ENCODE measurements at places on chromosomes 4 and X.

DNA sequence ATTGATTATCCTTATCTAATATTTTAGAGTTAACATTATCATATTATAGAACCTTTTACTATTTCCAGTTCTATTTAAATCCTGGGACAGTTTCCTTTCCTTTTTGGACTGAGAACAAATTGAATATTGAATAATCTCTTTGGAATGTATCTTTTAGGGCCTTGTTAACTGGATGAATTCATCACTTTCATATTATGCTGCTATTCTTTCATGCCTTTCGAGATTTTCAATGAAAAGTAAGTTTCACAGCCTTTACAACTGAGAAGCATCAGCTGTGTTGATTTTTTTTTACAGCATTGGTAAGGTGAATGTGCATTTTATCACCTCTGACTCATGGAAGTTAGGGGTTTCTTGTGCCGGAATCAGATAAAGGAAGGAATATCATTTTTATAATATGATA lies 39.6 kb downstream of the PDLIM5 start:
- no peak for DNase-seq

GRCh38 chrX:115616943-115617563 lies 56.1 kb downstream of the PLS3 start:
- peak; percentile 17 for DNase-seq

GRCh38 chr4:73609706-73610105 lies 10.5 kb downstream of the RASSF6 start:
- DNase-seq, result no peak

- DNase-seq, result no peak
Observed at GRCh38 chr4:113020966-113021365, 28.5 kb upstream of the ANK2 start.

DNA sequence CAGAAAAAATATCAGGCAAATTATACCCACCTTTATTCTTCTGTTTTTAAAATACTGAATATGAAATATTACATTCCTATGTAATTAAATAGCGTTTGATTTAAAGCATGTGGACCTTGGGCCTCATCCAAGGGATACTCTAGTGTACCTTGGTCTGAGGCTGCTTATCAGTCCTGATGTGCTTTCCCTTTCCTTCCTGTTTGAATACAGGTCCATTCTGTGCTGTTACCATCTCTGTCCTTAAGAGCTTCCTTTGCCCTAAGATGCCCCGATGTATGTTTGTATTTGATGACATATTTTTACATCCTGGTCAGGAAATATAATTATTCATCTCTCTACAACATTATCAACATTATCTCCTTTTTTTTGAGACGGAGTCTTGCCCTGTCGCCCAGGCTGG lies 24.1 kb downstream of the FAT4 start:
- no peak for DNase-seq

DNA sequence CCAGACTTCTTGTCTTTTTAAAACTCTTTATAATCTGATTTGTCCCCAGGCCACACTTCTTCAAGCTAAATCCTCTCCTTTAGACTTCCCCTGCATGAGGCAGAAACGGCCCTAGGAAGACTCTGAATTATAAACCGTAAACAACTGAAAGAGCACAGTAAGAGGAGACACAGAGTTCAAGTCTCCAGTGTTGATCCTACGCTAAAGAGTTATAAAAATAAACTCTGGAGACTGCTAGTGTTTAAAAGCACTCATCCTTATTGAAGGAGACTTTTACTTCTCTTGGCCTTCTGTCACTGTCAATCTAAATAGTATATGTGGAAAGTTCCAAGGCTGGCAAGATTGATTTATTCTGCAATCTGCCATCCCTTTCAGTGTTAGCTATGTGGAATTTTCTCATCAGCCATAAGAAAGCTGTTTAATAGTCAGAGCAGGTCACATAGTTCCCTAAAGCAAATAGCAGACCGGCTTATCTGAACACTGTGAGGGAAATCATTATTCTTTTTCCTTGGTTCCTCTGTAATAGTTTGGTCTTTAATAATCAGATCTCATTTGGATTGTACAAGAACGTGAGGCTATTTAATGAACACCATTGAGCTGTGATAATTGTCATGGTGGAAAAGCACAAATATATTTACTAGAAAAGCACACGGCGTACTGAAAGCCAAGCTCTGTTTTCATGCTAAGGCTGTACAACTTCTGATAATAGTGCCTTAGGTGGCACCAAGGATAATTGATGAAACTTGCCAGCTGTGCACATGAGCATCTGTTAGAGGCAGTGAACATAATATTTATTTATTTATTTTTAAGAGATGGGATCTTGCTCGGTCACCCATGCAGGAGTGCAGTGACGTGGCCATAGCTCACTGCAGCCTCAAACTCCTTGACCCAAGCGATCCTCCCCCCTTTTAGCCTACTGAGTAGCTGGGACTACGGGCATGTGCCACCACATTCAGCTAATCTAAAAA lies 157.7 kb downstream of the CEP135 start:
- DNase-seq, result no peak

DNA sequence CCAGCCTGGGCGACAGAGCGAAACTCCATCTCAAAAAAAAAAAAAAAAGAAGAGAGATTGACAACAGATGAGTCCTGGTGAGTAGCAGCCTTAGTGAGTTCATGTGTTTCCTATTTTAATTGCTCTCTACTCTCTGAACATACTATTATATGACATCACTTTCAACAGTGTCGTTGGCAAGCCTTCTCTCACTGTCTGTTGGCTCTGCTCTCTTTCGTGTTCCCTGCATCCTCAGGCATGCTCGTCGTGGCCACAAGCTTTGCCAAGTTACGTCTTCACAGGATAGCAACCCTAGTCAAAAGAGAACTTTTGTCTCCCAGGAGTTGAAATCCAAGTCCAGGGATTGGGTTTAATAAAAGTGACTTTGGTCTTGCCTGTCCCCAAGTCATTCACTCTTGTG lies 117.1 kb upstream of the EGFL6 start:
- no peak for DNase-seq

DNA sequence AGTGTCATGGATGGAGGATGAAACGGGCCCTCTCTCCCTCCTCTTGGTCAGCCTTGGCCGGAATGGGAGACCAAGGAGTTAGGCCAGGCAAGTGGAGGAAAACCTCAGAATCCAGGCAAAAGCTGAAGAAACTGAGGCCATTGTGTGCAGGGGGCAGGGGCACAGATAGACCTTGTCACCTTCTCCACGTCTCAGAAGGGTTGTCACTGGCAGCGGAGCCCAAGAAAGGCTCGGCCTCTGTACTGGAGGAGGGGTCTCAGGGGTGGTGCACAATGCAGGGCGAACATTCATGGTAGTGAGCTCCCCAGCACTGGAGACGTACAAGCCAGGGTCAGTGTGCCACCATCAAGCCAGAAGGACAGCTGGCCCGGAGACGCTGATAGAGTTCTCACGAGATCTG lies 139.5 kb downstream of the CPZ start:
- no peak for DNase-seq

- DNase-seq, result no peak
Observed at GRCh38 chr4:75950213-75950815, 9.5 kb upstream of the NAAA start.

DNA sequence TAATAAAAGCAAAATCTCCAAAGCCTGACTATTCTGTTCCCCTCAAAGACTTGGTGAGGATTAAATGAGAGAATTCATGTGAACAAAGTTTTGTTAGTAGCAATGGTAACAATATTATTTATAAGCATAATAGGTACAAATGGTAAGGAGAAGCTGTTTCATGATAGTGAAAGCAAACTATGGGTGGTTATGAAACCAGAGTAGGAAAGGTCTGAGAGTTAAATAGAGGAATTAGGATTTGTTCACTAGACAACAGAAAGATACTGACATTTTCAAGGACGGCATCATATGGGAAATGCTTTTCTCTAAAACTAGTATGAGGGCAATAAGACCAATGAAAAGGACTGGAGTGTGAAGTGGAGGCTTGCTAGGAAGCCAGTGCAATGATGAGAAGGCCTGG lies 128.6 kb upstream of the FTHL17 start:
- DNase-seq, result no peak

DNA sequence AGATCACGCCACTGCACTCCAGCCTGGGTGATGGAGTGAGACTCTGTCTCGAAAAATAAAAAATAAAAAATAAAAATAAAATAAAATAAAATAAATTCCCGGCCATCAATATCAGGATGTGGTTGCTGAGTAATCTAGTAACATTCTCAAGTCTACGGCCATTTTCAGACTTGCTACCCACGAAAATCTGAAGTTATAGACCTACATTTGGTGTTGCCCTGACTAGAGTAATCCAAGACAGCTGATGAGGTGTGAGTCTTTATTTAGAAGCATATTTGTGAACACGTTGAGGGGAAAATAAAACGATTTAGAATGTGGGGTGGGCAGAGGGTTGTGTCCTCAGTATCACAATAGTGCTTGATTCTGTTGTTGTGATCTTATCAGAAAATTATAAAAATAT lies 130.2 kb upstream of the MID1 start:
- DNase-seq, result no peak

- no peak for DNase-seq
Observed at GRCh38 chr4:187467224-187467623, 528.3 kb upstream of the ZFP42 start.

GRCh38 chr4:41124916-41125548 lies 89.3 kb downstream of the APBB2 start:
- no peak for DNase-seq

- DNase-seq, result no peak
Observed at GRCh38 chrX:154082396-154083125, 15.0 kb downstream of the MECP2 start.

- DNase-seq, result no peak
Observed at GRCh38 chr4:152485726-152486276, 50.1 kb downstream of the FBXW7 start.

DNA sequence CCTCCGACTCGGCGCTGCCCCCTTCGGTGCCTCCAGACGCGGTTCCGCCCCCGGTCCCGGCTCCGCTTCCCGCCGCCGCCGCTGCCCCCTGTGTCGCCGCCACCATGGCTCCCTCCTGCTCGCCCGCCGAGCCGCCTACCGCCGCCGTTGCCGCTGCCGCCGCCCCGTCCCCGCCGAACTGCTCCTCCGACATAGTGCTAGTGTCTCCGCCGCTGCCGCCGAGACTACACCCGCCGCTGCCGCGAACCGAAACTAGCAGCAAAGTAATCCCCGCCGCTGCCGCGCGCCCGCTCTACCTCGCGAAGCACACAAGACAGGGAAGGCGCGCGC lies 340 bp downstream of the HNRNPD start:
- no peak for DNase-seq

GRCh38 chr4:129264008-129264657 lies 168.2 kb downstream of the C4orf33 start:
- no peak for DNase-seq

GRCh38 chrX:109952050-109952449 lies 50.9 kb upstream of the TMEM164 start:
- DNase-seq, result peak; percentile 9

- no peak for DNase-seq
Observed at GRCh38 chrX:11257290-11257689, 35.9 kb upstream of the AMELX start.

GRCh38 chr4:81722290-81722851 lies 250.7 kb upstream of the RASGEF1B start:
- no peak for DNase-seq

GRCh38 chr4:105887508-105887907 lies 7.8 kb upstream of the NPNT start:
- no peak for DNase-seq

GRCh38 chr4:91958596-91958995 lies 345.2 kb upstream of the GRID2 start:
- no peak for DNase-seq

DNA sequence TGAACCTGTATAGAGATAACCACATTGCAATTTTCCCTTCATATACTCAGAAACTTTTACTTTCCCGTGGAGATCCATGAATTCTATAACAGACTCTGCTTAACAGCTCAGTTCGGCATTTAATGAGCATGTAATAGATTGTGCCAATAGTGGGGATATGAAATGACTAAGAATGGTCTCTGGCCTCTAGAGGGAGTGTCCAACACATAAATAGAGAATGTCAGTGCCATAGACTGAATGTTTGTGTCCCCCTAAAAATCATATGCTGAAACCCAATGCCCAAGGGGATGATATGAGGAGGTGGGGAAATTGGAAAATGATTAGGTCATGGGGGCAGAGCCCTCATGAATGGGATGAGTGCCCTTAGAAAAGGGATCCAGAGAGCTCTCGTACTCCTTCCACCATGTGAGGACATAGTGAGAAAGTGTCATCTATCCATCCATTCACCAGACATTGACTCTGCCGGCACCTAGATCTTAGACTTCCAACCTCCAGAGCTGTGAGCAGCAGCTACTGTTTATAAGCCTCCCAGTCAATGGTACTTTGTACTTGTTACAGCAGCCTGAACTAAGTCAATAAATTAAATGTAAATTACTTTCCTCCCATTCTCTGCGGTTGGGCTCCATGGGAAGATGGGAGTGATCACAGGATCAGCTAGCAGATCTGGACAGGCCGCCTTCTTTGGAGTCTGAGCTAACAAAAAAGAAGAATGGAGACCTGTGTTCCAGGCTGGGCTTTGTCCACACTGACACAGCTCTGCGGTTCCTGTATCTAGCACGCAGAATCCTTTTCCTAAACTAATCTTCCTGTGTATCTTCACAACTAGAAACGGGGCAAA lies 28.1 kb upstream of the HPSE start:
- no peak for DNase-seq

DNA sequence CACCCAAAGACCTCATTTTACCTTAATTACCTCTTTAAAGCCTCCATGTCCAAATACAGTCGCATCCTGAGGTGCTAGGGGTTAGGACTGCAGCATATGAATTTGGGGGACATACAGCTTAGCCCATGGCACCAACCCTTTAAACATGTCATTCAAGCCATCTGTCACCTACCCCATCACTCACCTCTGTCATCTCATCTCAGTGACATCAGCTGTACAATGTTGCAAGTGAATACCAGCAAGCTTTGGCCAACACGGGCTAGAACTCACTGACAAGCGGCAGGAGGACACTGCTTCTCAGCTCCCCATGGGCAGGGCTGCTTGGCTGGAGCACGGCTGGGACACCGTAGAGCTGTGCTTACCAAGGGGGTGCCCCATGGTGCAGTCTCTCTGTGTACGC lies 107.5 kb downstream of the STK32B start:
- DNase-seq, result no peak
